T1000 (cell line): ENCODE measurements at places on chromosomes 13 and 19.

DNA sequence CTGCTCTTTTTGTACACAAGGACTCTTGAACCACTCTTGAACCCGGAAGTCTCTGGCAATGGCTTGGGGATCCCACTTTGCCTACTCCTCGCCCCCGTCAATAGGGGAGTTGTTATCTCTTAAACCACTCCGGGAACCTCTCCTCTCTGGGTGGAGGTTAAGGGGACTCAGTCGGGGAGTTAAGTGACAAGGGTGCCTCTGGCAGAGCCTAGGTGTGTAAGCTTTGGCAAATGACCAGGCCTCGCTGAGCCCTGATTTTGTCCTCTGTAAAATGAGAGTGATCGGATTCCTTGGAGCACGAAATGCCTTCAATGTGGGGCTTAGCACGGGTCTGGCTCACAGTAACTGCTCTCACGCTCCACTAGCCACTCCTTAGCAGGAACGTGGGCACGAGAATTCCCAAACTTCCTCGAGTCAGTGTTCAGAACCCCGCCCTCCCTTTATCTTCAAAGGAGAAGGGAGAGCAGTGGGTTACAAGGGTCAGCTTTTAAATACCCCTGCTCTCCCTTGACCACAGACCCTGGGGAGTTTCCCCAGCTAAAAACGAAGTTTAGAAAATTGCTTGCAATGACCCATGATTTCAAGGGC is 193.3 kb downstream of the KATNAL1 start:
- no peak for DNase-seq

DNA sequence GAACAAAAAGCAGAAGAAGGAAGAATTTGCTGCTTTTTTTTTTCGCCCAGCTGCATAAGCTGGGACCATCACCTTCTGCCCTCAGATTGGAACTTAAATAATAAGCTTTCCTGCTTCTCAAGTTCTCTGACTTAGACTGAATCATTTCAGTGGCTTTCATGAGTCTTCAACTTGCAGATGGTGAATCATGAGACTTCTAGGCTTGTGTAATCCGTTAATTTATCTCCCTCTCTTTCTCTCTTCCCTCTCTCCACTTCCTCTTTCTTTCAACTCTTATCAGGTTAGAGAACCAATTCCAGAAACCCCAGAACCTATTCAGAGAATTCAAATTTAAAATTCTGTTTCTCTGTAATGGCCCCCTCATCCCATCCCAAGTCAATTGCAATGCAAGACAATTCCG is 1153.7 kb downstream of the PCDH9 start:
- no peak for DNase-seq

GRCh38 chr13:48072304-48072703 is 22.6 kb downstream of the MED4 start:
- DNase-seq = no peak

DNA sequence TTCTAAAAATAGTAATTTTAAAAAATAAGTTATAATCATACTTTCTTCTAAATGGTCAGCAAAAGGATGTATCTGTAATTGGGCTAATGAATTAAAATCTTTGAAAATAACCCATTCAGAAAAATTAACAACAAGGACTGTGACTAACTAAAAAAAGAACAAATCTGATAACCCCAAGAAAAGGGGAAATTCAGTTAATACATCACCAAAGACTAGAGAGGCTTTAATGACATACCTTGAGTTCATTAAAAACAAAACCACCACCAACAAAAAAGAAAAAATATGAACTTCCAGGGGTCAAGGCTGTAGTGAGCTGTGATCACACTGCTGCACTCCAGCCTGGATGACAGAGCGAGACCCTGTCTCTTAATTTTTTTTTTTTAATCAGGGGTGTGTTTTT is 121.8 kb downstream of the TBC1D4 start:
- DNase-seq = no peak

DNA sequence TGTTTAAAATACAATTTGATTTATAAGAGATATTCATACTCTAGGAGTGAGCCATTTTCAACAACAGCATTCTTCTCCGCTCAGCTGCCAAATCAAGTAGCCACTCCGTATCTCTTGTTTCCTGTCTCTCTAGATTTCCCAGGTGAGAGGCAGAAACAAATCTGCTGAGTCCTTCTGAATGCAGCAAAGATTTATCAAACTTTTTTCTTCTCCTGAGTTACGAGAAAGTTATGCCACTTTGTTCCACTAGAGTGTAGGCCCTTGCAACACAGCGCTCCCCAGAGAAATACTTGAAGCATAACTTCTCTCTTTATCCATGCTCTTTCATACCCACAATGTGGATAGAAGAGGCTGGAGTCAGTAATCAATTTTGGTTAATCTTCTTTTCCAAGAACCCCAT is 1960.8 kb downstream of the OLFM4 start:
- no peak for DNase-seq
